Stimulated activated CD4-positive, alpha-beta T cell treated with anti-CD3 and anti-CD28 coated beads, Interleukin-12 subunit alpha, Interleukin-12 subunit beta, amount 100 ng/mL, for 4 hours (primary cell): ENCODE measurements at places on chromosomes 11 and 22.

- no peak for DNase-seq
Measured at GRCh38 chr11:108780119-108780518, 115.2 kb downstream of the DDX10 start.

GRCh38 chr11:70201882-70202861 lies 924 bp upstream of the FADD start:
- no peak for DNase-seq

GRCh38 chr11:33723238-33723881 lies 12.9 kb downstream of the CD59 start:
- DNase-seq = no peak

- DNase-seq = no peak
Measured at GRCh38 chr11:64713781-64714363, 9.1 kb downstream of the NRXN2 start.

DNA sequence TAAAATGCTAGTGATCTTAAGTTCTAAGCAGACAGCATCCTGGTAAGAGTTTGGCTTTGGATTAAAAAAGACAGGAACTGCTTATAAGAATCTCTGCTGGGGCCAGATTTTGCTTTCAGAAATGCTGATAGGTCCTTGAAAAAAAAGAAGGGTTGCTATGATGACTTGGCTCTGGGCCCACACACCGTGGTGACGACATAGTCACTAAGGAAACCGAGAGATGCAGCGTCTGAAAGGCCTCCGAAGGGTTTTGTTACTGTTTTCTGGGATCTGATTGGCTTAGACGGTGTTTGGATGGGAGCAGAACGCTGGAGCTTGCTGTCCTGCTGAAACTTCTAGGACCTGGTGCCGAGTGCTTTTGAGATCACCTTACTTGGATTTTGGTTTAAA lies 8.4 kb downstream of the FAM118A start:
- DNase-seq = peak; percentile 74

GRCh38 chr11:46277622-46278386 lies at the start of gene CREB3L1:
TSS of gene CREB3L1 (plus strand) at chr11:46277662. CDS start at chr11:46278112, 450 bp downstream.
- no peak for DNase-seq

GRCh38 chr22:49329636-49330035 lies 498.0 kb downstream of the BRD1 start:
- no peak for DNase-seq

DNA sequence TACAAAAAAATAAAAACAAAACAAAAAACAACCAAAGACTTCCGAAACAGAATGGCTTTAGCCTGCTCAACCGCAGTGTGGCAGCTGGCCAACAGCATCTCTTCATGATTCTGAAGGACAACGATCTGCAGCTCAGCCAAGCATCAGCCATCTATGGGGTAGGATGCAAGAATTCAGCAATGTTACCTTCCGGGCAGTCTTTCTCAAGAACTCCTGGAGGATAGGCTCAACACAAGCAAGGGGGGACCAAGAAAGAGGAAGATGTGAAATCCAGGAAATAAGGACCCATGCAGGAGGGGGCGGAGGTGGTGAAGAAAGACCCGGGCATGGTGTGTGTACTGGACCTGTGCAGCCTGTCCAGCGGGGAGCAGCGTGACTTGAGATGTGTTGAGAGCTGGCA lies 3.5 kb upstream of the TSPO start:
- DNase-seq = no peak
